Brain microvascular endothelial cell (primary cell): ENCODE measurements at places on chromosomes 5 and 9.

DNA sequence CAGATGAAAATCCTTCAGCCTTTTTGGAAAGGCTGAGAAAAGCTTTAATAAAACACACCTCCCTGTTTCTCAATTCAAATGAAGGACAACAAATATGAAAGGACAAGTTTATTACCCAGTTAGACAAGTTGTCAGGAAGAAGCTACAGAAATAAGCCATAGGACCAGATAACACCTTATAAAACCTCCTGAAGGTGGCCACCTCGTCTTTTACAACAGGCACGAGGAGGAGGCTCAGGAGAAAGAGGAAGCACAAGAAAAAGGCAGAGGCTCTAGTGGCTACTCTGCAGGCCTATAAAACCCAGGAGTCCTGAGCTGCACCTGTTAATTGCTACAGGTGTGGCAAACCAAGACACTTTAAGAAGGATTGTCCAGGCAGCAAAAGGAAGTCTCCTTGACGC is 352.1 kb upstream of the CDH18 start:
- DNase-seq = no peak

DNA sequence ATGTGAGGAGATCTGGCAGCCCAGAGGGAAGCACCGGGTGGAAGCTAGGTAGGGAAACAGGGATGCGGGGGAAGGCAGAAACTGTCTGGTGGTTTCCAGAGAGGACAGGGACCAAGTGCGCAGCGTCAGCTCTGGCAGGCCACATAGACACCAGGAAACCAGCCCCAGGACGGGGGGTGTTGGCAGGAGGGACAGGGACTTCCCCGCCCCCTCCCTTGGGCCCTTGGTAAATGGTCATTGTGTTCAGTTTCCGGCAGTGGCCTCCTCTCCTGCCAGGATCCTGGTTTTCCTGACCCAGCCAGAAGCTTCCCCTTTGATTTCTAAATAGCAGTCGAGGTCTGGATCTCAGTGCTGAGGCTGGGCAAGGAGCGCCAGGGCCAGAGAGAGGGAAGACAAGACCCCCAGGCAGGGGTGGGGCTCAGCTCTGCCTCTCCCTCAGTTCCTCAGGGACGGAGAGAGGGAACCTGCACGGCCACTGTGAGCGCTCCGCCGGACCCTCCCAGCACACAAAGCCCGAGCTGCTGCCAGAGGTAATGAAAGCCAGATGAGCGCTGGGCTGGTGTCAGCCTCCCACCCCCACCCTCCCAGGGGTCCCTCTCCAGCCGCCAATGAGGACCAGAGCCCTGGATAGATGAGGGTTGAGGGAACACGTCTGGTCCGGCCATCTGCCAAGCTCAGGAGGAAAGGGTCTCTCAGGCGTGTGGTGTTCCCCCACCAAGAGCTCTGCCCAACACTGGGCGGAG is 1.8 kb downstream of the RALGDS start:
- no peak for DNase-seq

DNA sequence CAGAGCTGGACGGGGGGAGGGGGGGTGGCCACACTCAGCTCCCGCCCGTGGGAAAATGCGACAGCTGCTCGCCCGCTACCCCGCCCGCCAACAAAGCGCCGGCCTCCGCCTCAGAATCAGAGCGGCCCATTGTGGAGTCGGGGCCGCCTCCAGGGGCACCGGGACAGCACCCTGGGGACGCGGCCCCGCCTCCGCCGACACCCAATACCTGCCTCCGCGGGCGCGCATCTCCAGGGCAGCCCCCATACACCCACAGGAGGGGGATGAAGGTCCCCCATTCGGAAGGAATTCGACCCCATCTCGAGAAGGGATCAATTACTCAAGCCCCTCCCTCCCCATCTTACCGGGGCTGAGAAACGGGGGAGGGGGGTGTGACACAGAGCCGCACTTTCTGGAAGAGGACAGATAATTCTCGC is 1.3 kb downstream of the NOTCH1 start:
- DNase-seq = no peak

DNA sequence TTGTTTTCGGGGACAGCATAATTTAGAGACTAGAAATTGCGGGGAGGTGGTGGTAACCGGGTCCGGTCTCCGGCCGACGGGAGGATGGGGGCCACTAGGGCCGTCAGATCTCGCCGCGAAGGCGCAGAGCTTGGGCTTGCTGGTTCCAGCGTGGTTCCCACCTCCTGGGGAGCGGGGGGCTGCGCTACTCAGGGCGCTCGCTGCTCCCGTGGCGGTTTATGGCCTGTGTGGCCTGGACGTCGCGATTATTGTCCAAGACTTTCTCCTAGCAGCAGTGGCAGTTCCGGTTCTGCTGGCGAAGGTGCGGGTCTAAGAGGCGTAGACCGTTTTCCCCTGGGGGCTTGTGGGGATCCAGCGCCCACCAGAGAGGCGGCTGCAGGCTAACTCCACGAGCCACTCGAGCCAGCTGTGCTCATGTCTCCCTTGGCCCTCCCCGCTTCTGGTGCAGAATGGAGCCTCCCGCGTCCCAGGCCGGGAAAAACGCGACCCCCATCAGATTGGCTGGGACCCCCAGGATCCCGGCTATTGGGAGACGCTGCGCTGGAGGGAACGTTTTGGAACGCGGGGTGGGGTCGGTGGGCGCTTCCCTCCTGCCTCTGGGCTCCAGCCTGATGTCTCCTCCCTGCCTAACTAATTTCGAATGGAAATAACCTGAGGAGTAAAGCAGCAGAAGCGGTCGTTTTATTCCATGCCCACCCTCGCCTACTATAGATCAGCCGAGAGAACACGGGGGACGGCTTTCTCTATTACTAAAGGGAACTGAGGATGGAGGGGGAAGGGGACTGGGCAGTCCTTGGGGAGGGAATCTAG is 87.1 kb downstream of the ENTREP1 start:
- no peak for DNase-seq

DNA sequence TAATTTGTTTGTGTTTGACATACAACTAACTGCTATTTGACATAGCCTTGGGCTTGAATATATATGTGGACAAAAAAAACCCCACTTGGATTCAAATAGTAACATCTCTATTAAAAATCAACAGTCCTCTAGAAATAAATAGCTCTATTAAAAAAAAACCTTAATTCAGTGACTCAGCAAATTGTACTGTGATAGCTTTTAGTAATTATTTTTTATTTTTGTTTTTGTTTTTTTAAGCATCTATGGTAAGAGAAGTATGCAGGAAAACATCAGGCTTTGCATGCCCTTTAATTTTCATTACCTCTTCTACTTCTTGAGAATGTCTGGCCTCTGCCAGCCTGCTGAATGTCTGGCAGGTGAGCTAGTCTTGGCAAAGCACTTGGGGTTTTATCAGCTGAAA is 300.7 kb downstream of the NPR3 start:
- DNase-seq = no peak

DNA sequence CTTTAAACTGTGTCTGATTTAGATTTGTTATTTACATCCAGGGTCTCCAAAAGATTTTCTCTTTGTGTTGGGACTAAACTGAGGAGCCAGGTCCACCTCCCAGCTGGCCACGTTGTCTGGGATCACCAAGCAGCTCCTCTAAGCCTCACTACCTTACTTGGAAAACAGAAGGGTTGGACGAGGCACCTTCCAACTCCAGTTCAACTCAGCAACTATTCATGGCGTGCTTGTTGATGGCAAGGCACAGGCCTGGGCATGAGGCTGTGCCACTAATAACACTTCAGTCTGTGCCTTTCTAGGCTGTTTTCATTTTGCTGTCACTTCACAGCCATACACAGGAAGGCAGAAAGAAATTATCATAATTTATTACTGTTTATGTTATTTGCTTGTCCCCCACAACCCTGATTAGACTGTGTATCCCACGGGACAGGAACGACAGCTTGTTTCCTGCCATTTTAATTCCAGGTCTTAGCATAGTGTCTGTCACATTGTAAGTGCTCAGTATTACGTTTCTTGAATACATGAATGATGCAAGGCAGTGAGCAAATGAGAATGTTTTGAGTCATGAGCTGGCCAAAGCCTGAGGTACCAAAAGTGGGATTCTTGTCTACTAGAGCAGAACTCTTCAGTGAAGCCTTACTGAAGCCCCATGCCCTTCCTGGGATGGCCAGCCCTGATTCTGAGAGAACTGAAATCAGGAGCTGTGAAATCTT is 125.8 kb downstream of the GALNT10 start:
- no peak for DNase-seq

DNA sequence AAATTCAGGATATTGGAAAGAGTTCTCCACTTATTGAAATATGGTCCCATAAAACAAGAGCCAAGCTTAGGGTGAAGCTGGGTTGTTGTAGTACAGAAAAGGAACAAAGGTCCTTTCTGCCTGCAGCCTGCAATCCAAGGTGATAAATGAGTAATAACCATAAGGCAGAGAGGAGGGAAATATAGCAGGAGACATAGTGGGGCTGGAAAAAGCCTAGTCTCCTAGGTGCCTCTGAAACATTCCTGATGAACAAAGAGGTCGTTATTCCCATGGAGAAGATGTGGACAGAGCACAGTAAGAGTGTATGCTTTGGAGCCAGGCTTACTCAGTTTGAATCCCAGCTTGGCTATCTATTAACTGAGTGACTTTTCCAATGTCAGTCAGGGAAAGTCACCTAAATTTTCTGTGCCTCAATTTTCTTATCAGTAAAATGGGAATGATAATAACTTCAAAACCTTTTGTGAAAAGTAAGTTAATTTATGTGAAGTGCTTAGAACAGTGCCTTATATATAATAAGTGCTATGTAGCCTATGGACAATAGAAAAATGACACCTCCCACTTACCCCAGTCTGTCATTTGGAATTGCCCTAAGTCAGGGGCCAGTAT is 110.8 kb upstream of the GRIN3A start:
- DNase-seq = no peak

DNA sequence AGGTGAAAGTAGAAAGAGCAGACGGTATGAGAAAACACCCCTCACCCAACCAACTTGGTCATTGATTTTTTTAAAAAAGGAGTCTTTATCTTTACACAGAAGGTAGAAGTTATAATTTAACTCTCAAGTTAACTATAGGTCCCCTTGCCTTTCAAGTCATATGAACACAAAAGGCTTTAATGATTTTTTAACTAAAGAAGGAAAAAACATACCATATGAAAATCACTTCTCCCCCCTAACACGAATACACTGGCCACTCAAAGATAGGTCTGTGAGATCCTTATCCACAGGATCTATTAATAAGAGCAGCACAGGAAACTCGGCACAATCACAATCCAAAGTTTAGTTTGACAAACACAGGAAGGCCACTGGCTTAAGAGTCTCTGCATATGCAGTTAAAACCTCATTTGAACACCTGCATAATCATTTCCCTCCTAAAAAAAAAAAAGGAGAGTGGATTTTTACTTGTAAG is 138.0 kb downstream of the ENC1 start:
- no peak for DNase-seq

DNA sequence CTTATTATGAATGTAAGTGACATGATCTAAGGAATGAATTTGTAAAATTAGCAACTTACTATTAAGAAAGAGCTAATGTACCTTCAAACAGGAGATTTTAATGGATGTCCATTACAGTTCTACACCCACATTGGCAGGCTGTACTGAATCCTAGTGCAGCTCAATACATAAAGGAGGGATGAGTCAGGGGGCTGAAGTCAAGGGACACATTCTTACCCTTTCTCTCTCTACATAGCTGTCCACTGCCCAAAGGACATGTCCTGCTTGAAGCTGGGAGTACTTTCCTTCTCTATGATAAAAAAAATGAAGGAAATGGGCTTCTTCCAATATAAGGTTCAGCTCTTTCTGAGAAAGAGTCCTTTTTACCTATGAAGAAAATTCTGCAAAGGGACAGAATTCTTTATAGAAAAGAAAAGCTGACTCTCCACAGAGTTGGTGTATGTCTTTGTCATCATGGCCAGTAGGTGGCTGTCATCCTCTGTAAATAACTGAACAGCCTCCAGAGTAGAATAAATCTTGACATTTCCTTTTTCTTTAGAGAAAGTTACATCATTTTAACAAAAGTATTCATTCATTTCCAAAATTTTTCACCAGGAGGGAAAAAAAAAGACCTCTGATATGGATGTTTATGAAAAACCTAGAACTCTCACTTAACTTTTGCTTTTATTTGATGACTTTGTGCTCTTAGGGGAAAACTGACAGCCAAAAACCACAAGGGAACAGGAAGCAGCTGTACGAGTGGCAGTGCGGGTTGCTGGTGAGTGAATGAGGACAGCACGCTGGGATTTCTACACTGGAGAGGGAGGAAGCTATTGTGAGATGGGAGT is 13.1 kb upstream of the IFNA14 start:
- DNase-seq = peak; percentile 9

DNA sequence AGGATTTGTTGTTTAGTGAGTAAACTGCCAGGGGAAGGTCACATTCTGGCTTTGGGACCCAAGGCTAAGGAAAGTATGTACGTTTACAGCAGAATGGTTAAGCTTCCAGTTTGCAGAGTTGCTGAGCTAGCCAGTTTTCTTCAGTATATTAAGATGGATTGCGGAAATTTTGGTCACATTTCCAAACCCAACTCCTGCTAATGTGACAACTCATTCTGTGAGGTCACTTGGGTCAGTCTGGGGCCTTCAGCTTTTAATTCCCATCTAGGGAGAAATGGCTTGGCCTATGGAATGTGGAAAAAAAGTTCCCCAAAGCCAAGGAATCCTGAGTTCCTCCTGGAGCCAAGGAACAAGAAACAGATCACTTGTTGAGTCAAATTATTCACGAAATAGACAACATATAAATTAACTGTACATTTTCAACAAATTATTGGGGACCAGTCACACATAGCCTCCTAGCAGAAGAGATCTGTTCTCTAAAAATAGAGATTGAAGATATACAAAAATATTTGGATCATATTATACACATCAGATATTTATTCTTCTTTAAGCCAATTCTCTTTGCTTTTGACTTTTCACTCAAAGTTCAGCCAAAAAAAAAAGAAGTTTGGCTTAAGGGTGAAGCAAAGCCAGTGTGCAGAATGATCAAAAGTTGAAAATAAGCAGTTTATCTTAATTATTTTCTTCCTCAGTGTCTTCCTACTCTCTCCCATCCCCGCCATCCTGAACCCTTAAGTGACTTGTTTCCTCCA is 8.8 kb downstream of the KCNV2 start:
- no peak for DNase-seq

GRCh38 chr5:117681431-117682254 is 1107.0 kb upstream of the SEMA6A start:
- no peak for DNase-seq

DNA sequence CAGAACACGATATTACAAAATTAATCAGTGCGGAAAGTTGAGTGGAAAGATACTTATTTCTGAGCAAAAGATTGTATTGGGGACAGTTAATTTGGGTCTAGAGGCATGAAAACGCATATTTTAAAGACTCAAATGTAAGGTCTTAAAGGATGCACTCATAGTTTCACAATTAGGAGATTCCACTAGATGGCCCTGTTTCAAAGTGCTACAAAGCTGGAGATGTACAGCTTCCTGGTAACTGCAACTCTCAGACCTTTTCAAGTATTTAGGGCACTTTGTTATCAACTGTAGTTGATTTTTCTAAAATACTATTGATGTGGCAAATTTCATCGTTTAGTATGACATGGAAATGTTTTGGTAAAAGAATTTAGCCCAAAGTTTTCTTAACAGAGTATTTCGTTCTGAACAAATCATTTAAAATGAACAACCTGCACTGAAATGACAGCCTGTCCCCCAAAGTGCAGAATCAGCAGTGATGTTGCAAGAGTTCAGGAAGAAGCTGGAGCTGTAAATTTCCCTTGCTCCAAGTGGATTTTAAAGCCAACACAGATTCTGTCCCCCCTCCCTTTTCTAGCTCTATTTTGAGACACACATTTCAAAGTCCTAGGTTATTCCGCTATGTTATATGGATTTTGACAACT is 16.2 kb upstream of the NDUFB6 start:
- DNase-seq = peak; percentile 39

- DNase-seq = no peak
These were observed 45.0 kb downstream of the SARDH start for GRCh38 chr9:133693116-133693515.
